ENCODE measurements at places on chromosomes 11 and 22.

- no peak for DNase-seq
Observed at GRCh38 chr22:38270091-38270992, 2.5 kb downstream of the TMEM184B start.

- DNase-seq: no peak
Observed at GRCh38 chr22:44450503-44450902, 47.5 kb downstream of the RTL6 start.

GRCh38 chr11:118609380-118610224, 2.2 kb downstream of the PHLDB1 start:
- DNase-seq: no peak

DNA sequence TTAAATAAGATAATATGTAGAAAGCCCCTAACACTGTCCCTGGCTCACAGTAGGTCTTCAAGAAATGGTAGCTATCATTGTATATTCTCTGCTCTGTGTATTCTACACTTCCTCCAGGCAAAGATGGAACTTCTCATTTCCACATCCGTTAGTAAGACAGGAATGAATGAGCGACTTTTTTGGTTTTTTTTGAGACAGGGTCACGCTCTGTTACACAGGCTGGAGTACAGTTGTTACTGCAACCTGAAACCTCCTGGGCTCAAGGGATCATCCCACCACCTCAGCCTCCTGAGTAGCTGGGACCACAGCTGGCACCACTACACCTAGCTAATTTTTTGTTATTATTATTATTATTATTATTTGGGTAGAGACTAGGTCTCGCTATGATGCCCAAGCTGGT, 2.3 kb upstream of the CLPB start:
- no peak for DNase-seq

DNA sequence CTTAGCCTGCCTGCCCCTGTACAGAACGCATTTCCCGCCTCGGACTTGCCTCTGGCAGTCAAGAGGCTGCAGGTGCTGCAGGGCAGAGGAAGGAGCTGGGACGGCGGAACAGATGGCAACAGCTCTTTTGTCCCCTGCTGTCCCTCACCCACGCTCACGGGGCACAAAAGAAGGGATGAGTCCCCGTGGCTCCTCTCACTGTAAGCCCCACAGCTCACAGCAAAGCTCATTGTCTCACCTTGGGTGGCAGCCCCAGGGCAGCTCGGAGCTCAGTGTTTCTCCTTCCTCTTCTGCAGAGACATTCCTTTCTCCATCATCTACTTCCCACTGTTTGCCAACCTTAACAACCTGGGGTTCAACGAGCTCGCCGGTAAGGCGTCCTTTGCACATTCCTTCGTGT, 24.3 kb downstream of the SLC25A18 start:
- DNase-seq: no peak

GRCh38 chr11:70335511-70335910, 62.8 kb upstream of the CTTN start:
- DNase-seq: peak; percentile 19

DNA sequence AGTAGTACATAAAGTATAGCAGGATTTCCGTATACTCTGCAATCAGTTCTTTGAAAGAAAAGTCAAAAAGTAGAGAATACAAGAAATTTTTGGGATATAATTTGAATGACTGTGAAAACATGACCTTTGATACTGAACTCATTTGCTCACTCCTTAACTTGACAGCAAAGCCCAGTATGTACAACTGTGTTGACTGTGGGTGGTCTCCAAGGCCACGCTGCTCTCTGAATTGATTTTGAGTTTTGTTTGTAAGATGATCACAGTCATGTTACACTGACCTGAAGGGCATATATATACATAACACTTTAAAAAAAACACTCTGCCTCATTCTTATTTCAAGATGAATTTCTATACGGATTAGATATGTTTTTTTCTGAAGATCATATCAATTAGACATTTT, 9.5 kb upstream of the AMOTL1 start:
- no peak for DNase-seq

GRCh38 chr11:85705800-85706199, 19.8 kb upstream of the CCDC89 start:
- DNase-seq: no peak

GRCh38 chr11:130640526-130640925, 192.1 kb downstream of the ADAMTS15 start:
- no peak for DNase-seq
